Right lung (tissue), 10 donors: ENCODE measurements at places on chromosomes 16 and 17. TPM values are rescaled to one million over a fixed set of nuclear protein-coding genes. Genes with fewer than 3 reads are reported as not detected.

GRCh38 chr16:13992322-13992721, 72.4 kb downstream of the ERCC4 start:
- no peak for DNase-seq

DNA sequence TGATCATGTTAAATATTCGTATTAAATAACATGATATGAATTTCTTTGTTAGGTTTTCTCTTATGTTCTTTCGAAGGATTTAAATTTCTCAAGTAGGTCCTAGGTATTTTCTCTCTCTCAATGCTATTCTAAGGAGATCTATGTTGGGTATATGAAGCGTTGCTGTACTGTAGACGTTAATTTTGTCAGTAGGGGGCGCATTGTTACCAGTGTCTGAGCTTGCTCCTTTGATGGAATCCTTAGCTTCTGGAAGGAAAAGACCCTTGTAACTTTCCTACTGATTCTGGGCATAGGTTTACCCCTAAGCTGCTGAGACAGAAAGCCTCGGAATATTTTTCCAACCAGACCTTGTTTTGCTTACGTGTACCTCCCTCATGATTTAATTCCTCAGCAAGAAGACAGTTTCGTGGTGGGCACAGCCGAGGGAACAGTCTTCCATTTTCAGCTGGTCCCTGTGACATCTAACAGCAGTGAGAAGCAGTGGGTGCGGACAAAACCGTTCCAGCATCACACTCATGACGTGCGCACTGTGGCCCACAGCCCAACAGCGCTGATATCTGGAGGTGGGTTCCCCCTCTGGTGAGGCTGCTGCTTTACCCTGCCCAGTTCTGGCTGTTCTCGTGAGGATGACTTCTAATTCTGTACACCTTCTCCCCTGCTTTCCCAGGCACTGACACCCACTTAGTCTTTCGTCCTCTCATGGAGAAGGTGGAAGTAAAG, 17.9 kb downstream of the UTP4 start:
- peak; percentile 63 for DNase-seq

DNA sequence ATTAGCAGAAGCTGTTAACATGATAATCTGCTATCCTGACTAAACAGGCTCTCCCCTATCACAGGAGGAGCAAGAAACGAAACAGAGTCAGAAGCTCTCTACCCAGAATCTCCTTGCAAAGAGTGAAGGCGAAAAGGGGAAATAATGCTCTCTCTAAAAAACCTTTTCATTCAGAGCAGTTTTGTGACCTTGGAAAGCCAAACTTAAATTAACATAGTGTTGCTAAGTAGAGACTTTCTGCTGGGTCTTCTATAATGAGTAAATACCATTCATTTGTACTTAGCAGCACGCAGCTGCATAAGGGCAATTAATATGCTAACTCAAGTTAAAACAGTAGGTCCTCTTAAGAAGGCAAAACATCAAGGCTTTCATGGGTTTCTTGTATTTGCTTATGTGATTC, 101.7 kb upstream of the GPR139 start:
- DNase-seq: no peak

- no peak for DNase-seq
These were observed 2177.2 kb downstream of the TP53TG3F start for GRCh38 chr16:35636480-35637230.

- no peak for DNase-seq
These were observed 68.6 kb upstream of the MRTFB start for GRCh38 chr16:14002416-14002990.

DNA sequence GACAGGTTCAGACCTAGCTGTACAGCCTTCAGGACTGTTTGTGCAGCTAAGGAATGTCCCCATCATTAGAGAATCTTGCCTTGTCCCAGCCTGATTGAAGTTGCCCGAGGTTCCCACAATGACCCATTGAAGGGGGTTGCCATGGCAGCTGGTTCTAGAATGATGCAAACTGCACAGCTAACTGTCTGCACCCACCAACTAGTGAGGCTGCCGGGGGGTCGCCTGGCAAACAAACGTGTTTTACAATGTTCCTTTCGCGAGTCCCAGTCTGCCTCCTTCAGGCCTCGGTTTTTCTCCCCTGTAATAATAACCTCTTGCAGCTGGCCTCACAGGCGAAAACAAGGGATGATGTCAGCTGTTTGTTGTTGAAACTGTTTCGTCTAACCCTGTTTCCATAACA, 5.5 kb downstream of the C16orf96 start:
- no peak for DNase-seq

DNA sequence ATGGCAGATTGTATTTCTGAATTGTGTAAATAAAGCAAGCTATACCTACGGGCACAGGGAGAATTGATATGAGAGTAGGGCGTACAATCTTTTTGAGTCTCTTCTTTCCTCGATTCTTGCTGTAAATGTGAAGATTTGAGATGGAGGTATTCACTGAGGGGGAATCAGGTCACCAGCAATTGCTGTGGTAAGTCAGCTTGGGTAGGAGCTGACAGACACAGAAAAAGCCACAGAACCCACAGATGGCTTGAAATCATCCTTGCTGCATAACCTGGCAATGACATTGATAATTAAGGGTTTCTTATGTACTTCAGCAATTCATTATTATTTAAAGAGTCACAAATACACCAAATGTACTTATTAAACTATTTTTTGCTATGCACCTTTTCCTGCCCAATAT, 164.2 kb downstream of the CNTNAP4 start:
- DNase-seq: no peak

- no peak for DNase-seq
These were observed 1.9 kb upstream of the GGT6 start for GRCh38 chr17:4562015-4562969.

- DNase-seq: no peak
These were observed 18.6 kb upstream of the CLTC start for GRCh38 chr17:59601130-59601529.

- no peak for DNase-seq
These were observed 156.7 kb downstream of the ZNF423 start for GRCh38 chr16:49698931-49699840.

DNA sequence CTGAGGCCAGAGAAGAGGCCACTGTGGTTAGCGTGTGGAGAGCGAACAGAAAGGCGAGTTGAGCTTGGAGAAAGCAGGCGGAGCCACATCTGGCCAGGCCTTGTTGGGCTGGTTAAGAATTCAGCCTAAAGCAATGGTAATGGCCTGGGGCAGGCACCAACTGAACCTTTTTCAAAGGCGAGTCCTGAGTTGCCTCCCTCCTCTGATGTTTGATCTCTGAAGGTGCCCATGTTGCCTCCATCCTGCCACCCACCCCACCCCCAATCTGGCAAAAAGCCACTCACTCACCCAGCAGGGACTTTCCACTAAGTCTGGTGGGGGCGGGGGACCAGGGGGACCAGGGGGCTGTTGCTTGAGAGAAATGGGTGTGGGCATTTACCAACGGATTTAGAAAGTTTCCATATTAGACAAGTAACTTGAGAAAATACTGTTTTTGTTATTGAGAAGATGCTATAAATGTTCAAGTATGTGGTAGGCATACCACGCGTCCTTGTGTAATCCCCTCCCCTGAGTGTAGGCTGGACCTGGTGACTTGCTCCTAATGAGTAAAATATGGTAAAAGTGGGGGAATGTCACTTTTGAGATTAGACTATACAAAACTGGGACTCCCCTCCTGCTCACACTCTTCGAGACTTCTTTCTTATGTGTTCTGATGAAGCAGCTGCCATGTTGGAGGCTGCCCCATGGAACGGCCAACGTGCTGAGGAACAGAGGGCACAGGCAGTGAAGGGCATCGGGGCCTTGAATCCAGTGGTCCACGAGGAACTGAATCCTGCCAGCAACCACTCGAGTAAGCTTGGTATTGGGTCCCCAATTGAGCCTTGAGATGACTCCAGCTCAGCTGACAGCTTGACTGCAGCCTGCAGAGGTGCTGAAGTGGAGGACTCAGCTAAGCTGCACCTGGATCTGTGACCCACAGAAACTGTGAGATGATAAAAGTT, 29.9 kb upstream of the TNS4 start:
- DNase-seq: no peak

DNA sequence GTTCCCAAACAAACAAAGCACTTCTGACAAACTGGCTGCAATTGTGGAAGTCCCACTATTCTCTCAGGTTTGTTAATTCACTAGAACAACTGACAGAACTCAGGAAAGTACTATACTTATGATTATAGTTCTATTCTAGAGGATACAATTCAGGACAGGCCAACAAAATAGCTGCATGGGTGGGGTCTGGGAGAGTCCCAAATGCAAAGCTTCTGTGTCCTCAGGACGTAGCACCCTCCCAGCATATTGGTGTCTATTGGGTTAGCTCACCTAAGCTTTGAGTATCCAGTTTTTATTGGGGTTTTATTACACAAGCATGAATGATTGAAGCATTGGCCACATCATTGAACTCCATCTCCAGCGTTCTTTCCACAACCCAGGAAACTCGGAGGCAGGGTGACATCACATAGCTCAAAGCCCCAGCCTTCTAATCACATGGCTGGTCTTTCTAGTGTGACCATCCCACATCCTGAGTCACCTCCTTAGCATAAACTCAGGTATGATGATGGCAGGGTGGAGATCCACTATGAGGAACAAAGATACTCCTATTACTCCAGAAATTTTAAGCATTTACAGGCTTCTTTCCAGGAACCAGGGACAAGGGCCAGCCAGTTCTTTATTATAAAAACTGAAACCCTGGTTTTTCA, 43.9 kb upstream of the CCNF start:
- peak; percentile 3 for DNase-seq

DNA sequence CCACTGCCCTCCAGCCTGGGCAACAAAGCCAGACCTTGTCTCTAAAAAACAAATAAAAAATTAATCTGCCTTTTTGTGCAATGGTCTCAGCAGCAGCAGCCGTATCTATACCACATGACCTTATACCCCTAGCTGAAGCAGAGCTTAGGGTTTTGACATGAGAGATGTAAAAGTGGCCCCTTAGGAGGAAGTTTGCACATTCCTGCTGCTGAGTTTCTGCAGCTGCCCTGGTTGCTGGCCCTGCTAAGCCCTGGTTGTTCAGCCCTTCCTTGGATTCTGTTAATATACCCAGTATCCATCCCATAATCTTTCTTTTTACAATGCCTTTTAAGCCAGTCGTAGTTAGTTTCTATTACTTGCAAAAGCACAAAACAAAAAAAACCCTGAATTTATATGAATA, 33.0 kb upstream of the PRKCB start:
- DNase-seq: no peak

Gene TBC1D3L
- 36.9 TPM for polyA plus RNA-seq

Gene MYO15B
- 181 TPM for polyA plus RNA-seq

Gene ZNF423
- 29.4 TPM for polyA plus RNA-seq

Gene CDH5
- polyA plus RNA-seq: 145 TPM

Gene USP7
- 115 TPM for polyA plus RNA-seq

Gene CLDN9
- polyA plus RNA-seq: 4.0 TPM

Gene KCNJ2
- polyA plus RNA-seq: 3.4 TPM

Gene USP43
- polyA plus RNA-seq: 3.5 TPM
